ENCODE measurements at places on chromosomes 4 and X. TPM values are rescaled to one million over a fixed set of nuclear protein-coding genes. Genes with fewer than 3 reads are reported as not detected.

Gene SATL1
- under 0.01 TPM for total RNA-seq

Gene CCDC160
- total RNA-seq = 0.25 TPM

Gene CCNA2
- 32.2 TPM for total RNA-seq

Gene SPACA5
- not detected for total RNA-seq

Gene ANAPC10
- 30.5 TPM for total RNA-seq

Gene ZMAT1
- total RNA-seq = 0.66 TPM

Gene SPANXB1
- not detected for total RNA-seq

Gene H2BW2
- not detected for total RNA-seq

Gene MAGEA11
- total RNA-seq = not detected

Gene CCKAR
- total RNA-seq = not detected
